ENCODE measurements at places on chromosomes 1 and 21.

- H3K4me3 ChIP-seq, result no peak overlapping the region
- no peak overlapping the region for H3K27ac ChIP-seq
- H3K36me3 ChIP-seq, result no peaks in the 10 kb centered on the region
- no peaks in the 10 kb centered on the region for H3K4me1 ChIP-seq
- no peak for DNase-seq
Measured at GRCh38 chr1:240965581-240966091, 353.7 kb upstream of the GREM2 start.

DNA sequence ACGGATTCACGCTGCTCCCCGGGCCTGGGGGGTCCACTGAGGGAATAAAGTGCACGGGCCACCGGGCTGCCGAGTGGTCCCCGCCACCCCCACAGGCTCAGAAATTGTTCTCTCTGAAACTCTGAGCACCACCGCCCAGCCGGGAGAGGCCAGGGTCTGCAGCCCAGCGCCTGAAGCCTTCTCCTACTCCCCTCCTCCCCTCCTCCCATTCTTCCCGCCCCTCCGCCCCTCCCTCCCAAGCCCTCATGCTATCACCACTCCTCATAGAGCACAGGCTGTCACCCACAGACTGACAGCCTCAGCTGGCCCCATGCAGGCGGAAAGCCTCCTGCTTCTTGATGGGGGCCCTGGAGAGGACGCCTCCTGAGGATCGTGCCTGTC is 707 bp upstream of the GPR153 start:
- H3K27me3 ChIP-seq, result no peaks in the 10 kb centered on the region
- no peak overlapping the region for H3K27ac ChIP-seq
- H3K36me3 ChIP-seq, result no peaks in the 10 kb centered on the region

- no peaks in the 10 kb centered on the region for H3K36me3 ChIP-seq
- DNase-seq, result no peak
- no peak overlapping the region for H3K27ac ChIP-seq
Measured at GRCh38 chr1:116521186-116521585, 49.6 kb downstream of the CD58 start.

DNA sequence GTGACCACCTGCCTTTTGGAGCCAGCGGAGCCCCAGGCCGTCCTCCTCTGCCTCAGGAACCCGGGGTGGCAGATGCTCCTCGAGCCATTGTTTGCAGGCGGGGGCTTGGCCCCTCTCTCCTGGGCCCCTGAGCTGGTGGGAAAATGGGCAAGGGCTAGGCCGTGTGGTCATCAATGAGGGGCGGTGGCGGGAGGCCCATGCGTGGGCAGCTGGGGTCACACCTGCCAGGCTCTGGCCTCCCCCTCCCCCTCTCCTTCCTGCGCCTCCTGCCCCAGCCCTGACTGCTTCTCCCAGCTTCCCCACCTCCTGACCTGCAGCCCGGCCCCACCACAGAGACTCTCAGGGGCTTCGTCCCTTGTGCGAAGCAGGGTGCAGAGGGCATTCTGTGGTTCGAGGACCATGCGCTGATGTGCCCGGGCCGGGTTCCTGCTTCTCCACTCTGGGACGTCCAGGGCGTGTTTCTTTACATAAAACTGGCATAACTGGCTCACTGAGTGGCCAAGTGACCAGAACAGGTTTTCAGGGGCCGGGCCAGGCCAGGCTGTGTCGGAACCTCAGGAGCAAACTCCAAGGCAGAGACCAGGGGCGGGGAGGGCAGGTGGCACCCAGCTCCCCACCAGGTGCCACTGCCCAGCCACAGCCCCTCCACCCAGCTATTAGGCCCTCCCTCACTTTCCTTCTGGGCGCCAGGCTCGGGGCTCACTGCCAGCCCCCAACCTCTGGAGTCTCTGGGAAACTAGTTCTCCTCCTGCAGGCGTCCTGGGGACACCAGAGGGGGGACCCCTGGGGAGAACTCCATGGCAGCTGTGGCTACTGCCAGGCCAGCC is 9.3 kb downstream of the SAMD11 start:
- no peak overlapping the region for H3K27ac ChIP-seq
- no peak for DNase-seq
- no peaks in the 10 kb centered on the region for H3K4me1 ChIP-seq
- H3K27me3 ChIP-seq, result no peaks in the 10 kb centered on the region
- H3K4me3 ChIP-seq, result no peak overlapping the region

GRCh38 chr1:61152066-61152465 is 69.7 kb downstream of the NFIA start:
- no peaks in the 10 kb centered on the region for H3K36me3 ChIP-seq
- no peaks in the 10 kb centered on the region for H3K4me1 ChIP-seq
- H3K27ac ChIP-seq, result no peak overlapping the region
- no peak overlapping the region for H3K4me3 ChIP-seq
- DNase-seq, result no peak

- H3K36me3 ChIP-seq, result no peaks in the 10 kb centered on the region
- no peaks in the 10 kb centered on the region for H3K4me1 ChIP-seq
- no peak overlapping the region for H3K4me3 ChIP-seq
- no peaks in the 10 kb centered on the region for H3K27me3 ChIP-seq
- DNase-seq, result no peak
Measured at GRCh38 chr1:205049479-205049878, 6.5 kb downstream of the CNTN2 start.

DNA sequence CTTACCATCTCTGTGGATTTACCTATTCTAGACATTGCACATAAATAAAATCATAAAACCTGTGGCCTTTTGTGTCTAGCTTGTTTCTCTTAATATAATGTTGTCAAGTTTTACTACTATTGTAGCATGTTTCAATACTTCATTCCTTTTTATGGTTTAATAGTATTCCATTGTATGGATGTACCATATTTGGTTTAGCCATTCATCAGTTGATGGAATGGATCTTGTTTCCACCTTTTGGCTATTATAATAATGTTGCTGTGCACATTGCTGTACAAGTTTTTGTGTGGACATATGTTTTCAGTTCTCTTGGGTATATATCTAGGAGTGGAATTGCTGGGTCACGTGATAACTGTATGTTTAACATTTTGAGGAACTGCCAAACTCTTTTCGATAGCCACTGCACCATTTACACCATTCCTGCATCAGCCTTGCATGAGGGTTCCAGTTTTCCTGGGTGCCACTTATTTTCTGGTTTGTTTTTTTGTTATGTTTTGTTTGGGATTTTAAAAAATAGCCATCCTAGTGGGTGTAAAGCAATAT is 66.9 kb downstream of the RNF220 start:
- no peak overlapping the region for H3K27ac ChIP-seq
- no peak for DNase-seq
- H3K4me3 ChIP-seq, result no peak overlapping the region
- H3K27me3 ChIP-seq, result no peaks in the 10 kb centered on the region

DNA sequence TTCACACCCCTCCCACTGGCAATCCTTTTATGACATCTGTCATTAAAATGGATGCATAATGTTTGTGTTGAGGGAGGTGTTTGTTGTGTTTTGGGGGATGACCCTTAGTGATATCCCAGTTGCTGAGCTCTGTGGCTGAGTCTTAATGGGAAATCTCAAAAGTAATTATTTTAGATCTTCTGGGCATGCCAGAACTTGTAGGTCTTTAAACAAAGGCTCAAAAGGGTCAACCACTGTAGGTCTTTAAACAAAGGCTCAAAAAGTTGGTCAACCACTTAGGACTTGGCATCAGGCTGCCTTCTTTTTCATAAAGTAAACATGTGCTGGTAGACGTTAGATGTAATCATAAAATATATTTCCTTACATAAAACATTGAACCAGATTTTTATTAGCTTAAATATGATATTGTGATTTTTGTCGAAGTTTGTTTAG is 78.0 kb downstream of the CDC14A start:
- DNase-seq, result no peak
- no peaks in the 10 kb centered on the region for H3K27me3 ChIP-seq
- no peaks in the 10 kb centered on the region for H3K36me3 ChIP-seq
- no peak overlapping the region for H3K27ac ChIP-seq
- H3K4me3 ChIP-seq, result no peak overlapping the region
- H3K4me1 ChIP-seq, result peaks cover 26% of the 10 kb centered on the region

DNA sequence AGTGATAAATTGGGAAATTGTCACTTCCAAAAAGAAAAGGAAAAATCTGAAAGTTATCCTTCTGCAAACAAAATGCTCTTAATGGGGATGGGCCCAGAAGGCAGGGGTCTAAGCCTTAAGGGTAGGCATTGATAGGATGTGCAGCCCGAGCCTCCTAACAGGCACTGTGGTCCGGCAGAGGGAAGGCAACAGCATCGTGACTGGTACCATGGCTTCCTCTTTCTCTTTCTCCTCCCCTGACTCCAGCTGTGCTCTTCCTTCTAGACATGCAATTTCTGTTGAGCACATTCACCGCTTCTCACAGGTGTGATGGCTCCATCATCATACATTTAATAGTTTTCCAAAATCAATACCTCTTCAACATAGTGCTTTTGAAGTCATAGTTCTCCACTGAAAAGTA is 91.5 kb downstream of the SELENOF start:
- DNase-seq, result no peak
- no peak overlapping the region for H3K4me3 ChIP-seq
- no peaks in the 10 kb centered on the region for H3K27me3 ChIP-seq
- H3K4me1 ChIP-seq, result no peaks in the 10 kb centered on the region
- H3K27ac ChIP-seq, result no peak overlapping the region

GRCh38 chr1:3248155-3249141 is 179.4 kb downstream of the PRDM16 start:
- no peaks in the 10 kb centered on the region for H3K36me3 ChIP-seq
- no peak overlapping the region for H3K4me3 ChIP-seq
- no peak for DNase-seq
- H3K4me1 ChIP-seq, result no peaks in the 10 kb centered on the region
- no peaks in the 10 kb centered on the region for H3K27me3 ChIP-seq

- no peak overlapping the region for H3K4me3 ChIP-seq
- no peaks in the 10 kb centered on the region for H3K27me3 ChIP-seq
- DNase-seq, result no peak
- no peak overlapping the region for H3K27ac ChIP-seq
Measured at GRCh38 chr1:236904892-236905741, 99.1 kb downstream of the MT1HL1 start.

- H3K27ac ChIP-seq, result no peak overlapping the region
- H3K4me3 ChIP-seq, result no peak overlapping the region
- DNase-seq, result no peak
- H3K4me1 ChIP-seq, result no peaks in the 10 kb centered on the region
- no peaks in the 10 kb centered on the region for H3K27me3 ChIP-seq
Measured at GRCh38 chr1:39926343-39926793, 24.7 kb upstream of the MYCL start.

GRCh38 chr1:221045842-221046831 is 166.9 kb downstream of the HLX start:
- no peaks in the 10 kb centered on the region for H3K27me3 ChIP-seq
- H3K4me1 ChIP-seq, result no peaks in the 10 kb centered on the region
- no peak overlapping the region for H3K27ac ChIP-seq
- no peak for DNase-seq
- no peaks in the 10 kb centered on the region for H3K36me3 ChIP-seq
- H3K4me3 ChIP-seq, result no peak overlapping the region

DNA sequence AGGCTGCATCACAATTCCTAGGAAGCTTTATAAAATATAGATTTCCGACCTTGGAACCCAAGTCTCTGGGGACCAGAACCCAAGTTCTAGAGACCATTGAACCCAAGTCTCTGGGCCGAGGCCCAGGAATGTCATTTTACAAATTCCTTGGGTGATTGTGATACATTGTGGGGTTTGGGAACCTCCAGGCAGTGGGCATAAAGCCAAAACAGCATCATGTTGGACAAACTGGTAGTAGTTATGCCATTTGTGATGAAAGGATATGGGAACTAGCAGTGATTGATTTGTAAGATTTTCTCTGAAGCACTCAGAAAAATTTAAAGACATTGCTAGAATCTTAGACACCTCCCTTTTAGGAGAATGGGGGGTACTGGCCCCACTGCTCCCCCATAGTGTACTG is 160.2 kb downstream of the HIVEP3 start:
- DNase-seq, result no peak
- H3K27ac ChIP-seq, result no peak overlapping the region
- no peak overlapping the region for H3K4me3 ChIP-seq

DNA sequence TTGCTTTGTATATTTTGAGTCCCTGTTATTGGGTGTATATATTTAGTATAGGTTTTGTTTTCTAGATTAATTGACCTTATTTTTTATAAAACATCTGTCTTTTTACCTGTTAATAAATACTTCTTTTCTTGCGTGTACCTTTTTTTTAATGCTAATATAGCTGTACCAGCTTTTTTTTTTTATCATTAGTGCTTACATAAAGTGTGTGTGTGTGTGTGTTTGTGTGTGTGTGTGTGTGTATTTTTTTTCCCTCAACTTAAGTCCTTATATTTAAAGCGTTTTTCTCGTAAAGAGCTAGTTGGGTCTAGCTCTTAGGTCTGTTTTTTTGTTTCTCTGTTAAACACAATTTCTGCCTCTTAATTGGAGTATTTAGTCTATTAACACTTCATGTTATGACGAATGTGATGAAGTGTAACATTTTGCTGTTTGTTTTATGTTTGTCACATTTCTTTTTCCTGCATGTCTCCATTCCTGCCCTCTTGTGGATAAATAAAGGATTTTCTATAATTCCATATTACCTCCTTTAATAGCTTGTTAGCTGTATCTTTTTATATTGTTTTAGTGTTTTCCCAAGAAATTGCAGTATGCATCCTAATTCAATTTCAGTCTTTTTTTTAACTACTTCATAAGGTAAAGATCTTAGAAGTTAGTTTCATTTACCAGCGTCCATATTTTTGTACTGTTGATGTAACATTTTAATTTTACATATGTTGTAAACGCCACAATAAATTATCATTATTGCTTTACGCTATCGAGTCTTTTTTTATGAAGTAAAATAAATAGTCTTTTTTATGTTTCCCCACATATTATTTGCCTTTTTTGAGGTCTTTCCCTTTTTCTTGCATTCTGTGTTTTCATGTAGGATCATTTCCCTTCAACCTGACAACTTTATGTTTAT is 4.3 kb downstream of the PRMT2 start:
- H3K4me3 ChIP-seq, result peak overlapping the region; percentile 4
- peak overlapping the region; percentile 47 for H3K27ac ChIP-seq
- H3K36me3 ChIP-seq, result peaks cover 14% of the 10 kb centered on the region
- DNase-seq, result no peak
- H3K4me1 ChIP-seq, result peaks cover 21% of the 10 kb centered on the region
- H3K27me3 ChIP-seq, result no peaks in the 10 kb centered on the region

DNA sequence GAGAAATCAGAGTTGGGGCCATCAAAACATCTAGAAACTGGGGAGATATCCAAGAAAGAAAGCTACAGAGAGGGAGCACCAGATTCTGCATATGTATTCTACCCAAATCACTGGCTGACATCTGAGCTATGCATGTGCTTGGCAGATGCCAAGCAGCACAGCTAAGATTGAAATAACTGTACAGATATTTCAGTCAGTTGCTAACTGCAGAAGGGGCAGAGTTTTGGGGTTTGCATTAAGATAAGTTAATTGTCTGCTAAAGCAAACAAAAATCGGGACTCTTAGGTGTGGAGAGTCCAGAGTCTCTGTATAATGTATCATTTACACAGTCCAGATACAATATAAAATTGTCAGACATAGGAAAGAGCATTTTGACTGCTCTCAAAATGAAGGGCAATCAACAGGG is 437.1 kb downstream of the PTBP2 start:
- H3K4me3 ChIP-seq, result no peak overlapping the region
- no peak overlapping the region for H3K27ac ChIP-seq
- H3K27me3 ChIP-seq, result no peaks in the 10 kb centered on the region
- no peaks in the 10 kb centered on the region for H3K36me3 ChIP-seq
- no peaks in the 10 kb centered on the region for H3K4me1 ChIP-seq

All from naive thymus-derived CD4-positive, alpha-beta T cell (primary cell).